ENCODE measurements at places on chromosomes 3 and 15.

GRCh38 chr3:153166206-153166605 is 4.2 kb downstream of the RAP2B start:
- DNase-seq: peak; percentile 26

DNA sequence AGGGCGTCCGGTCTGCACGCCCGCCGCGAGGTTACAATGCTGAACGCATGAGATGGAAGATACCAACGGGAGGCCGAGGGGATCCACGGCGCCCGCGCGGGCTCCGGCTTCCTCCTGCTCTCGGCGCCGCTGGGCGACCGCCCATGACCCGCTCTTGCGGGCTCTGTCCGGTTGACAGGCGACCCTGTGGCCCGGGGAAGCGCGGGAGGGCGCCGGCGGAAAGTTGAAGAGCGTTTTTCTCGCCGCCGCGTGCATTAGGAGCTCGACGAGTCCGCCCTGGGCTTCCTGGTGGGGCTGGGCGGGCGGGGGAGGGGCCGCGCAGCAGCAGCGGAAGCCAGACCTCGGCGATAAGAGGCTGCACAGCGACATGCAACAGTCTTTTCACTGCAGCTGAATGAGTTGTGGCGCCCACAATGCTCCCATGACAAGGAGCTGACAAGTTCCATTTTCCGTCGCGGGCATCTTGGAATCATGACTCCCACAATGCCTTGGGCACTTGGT is at the start of gene MBNL1:
Gene MBNL1, plus strand, starts transcription at position 375 of the 501 bp plus-strand sequence. CDS start 31,265 bp downstream, outside the sequence.
- DNase-seq: peak; percentile 73

- no peak for DNase-seq
Observed at GRCh38 chr15:89112341-89112971, 24.2 kb downstream of the ABHD2 start.

- no peak for DNase-seq
Observed at GRCh38 chr3:183377307-183377959, 51.0 kb downstream of the MCF2L2 start.

- DNase-seq: peak; percentile 30
Observed at GRCh38 chr3:46892285-46893145, 15.0 kb downstream of the PTH1R start.

- DNase-seq: no peak
Observed at GRCh38 chr3:10235551-10235950, 12.7 kb upstream of the TATDN2 start.

DNA sequence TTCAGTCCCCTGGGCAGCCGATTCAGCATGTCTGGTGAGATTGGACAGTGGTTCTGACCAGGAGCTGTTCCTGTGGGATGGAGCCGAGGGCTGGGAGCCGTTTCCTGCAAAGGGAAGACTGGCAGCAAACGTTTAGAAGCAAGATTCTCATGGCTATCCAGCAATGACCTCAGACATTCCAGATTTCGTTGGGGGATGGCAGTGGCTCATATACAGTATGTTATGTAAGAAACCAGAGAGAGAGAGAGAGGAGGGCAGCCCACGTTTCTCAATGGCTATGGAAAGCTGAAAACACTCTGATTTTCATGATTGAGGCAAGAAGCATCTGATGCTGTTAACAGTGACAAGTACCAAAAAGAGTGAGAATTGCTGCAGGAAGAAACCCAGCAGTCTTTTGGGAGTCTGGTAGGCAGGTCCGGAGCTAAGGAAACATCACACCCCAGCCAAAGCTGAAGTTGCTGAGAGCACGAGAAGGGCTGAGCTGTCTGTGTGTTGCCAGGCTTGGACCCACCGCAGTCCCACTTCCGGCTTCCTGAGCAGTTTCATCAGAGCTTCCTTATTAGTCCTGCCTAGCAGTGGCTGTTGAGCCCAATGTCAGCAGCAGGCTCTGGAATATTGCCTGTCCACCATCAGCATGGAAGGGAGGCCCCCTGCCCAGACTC is 25.6 kb upstream of the VPS8 start:
- peak; percentile 89 for DNase-seq

GRCh38 chr3:160720123-160720746 is 35.8 kb upstream of the PPM1L start:
- no peak for DNase-seq

- peak; percentile 68 for DNase-seq
Observed at GRCh38 chr3:61927332-61927731, 366.0 kb downstream of the PTPRG start.

DNA sequence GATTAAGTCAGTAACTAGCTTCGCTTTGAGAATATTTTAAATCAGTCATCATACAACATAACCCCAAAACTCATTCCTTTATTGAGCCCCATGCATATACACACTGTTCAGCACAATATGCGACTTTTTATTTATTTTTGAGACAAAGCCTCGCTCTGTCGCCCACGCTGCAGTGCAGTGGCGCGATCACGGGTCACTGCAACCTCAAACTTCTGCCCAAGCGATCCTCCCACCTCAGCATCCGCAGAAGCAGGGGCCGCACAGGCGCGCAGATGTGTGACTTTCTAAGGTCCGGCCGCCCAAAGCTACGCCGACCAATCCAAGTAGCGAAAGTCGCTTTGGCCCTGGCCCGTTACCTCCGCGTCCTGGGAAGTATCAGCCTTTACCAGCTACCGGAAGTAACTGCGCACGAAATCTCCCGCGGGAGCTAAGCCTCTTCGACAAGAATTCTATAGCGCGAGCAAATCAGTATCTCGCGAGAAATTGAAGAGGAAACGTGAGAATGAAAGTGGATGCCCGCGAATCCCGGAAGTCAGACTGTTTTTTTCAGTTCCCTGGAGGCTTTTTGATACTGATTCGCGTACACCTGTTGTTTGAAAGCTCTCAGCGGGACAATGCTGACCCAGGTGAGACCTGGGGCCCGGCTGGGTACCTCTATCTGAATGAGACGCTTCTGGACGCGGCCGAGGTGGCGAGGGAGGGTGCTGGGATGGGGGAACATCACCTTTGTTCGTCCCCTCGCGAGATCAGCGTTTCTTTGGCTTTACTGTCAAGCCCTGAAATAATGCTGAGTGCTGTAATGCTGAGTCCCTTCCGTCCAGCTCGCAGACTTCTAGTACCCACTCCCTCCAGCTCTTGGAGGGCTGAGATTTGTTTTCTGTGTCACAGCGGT is at the start of the genes DHFR2 and NSUN3:
Gene DHFR2, minus strand, starts transcription at position 404 of the 892 bp plus-strand sequence. CDS start 1,405 bp downstream, outside the sequence.
Gene NSUN3, plus strand, starts transcription at position 549 of the 892 bp plus-strand sequence. Its CDS starts 66 bp downstream, at position 615.
- DNase-seq: peak; percentile 98

- no peak for DNase-seq
Observed at GRCh38 chr3:15492847-15493360, 28.6 kb downstream of the COLQ start.

DNA sequence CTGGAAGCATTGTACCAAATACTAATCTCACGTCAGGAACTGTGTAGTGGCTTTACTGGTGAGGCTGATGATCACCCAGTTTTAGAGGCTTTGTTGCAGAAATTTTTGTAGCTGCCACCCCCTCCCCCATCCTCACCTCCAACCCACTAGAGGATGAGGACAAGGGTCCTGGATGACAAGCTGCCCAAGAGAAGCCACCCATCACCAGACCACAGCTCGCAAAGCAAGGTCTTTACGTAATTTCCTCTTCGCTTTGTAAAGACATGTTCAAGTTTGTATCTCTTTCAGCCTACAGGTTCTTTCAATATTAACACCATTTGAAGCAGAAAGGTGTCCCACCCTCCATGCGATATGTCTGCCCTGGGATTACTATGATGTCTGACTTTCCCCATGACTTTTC is 74.2 kb downstream of the LDHAL6B start:
- no peak for DNase-seq

GRCh38 chr15:44836094-44836493 is 99.8 kb downstream of the TRIM69 start:
- no peak for DNase-seq

GRCh38 chr3:97350971-97351370 is 413.6 kb upstream of the ARL6 start:
- DNase-seq: no peak
